Stimulated activated CD4-positive, alpha-beta T cell treated with anti-CD3 and anti-CD28 coated beads, Interleukin-4, amount 100 ng/mL, for 4 hours (primary cell): ENCODE measurements at places on chromosomes 1 and 21.

DNA sequence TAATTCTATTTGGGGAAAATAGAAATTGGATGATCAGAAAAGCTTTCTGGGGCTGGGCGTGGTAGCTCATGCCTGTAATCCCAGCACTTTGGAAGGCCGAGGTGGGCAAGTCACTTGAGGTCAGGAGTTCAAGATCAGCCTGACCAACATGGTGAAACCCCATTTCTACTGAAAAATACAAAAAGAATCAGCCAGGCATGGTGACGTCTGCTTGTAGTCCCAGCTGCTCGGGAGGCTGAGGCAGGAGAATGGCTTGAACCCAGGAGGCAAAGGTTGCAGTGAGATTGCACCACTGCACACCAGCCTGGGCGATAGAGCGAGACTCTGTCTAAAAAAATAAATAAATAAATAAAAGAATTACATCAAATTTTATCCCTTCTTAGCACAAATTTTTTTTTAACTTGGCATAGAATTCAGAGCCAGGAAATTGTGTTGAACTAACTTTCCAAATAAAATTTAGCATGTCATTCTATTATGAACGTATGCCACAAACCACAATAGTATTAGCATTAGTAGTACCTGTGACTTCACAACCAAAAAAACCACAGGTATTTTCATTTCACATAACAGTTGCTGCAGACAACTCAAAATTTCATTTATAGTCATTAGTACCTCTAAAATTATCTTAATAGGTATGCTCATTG lies 4.5 kb upstream of the ANKRD13C start:
- DNase-seq, result no peak

DNA sequence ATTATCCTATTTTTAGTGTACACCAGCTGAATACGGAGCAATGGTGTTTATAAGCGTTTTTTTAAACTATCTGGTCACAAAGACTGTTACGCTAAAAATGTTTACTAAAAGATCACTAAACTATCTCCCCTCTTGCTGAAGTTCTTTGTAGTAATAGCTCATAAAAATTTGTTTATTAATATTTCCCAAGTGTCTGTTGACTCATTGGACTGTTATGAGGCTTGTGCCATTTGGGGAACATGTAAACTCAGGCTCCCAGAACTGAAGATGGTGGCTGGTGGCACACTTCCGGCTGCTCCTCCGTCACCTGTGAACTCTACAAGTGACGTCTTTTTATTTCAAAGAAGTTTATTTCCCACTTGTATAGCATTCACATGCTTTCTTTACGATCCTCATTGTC lies 46.3 kb downstream of the AIDA start:
- DNase-seq, result no peak

- no peak for DNase-seq
These were observed 38.5 kb downstream of the HSPG2 start for GRCh38 chr1:21898326-21899200.

DNA sequence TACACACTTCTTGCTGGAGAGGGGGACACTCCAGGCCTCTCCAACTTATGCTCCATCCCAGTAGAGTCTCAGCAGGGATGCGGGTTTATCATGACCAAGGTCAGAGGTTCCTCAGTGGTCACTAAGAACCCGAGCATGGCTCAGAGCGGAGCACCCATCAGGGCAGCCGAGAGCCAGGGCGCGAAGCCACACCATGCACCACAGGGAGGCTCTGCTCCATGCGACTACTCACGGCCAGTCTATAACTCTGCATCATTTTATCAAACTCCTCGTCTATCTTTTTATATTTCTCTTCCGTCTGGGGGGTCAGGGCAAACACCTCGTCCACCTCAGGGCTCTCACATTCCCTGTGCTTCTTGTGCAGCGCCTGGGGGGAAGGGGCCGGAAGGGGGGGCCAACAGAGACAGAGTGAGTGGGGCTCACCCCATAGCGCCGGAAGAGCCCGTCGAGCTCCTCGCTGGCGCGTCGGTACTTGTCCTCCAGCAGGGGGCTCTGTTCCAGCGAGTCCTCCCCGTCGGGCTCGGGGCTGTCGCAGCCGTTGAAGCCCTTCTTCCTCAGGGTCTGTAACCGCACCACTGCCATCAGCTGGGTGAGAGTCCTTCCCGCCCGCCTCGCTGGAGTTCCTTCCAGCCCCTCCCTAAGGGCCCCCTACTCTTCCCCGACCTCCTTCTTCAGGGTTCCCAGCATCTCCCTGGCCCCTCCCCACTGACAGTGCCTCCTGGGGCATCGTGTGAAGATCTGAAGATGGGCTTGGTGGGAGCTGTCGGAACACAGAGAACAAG lies 20.0 kb downstream of the MEF2D start:
- peak; percentile 71 for DNase-seq

GRCh38 chr1:7555391-7556185 lies 215.5 kb upstream of the VAMP3 start:
- no peak for DNase-seq

- no peak for DNase-seq
These were observed 7.7 kb downstream of the PRAMEF1 start for GRCh38 chr1:12798911-12799310.

DNA sequence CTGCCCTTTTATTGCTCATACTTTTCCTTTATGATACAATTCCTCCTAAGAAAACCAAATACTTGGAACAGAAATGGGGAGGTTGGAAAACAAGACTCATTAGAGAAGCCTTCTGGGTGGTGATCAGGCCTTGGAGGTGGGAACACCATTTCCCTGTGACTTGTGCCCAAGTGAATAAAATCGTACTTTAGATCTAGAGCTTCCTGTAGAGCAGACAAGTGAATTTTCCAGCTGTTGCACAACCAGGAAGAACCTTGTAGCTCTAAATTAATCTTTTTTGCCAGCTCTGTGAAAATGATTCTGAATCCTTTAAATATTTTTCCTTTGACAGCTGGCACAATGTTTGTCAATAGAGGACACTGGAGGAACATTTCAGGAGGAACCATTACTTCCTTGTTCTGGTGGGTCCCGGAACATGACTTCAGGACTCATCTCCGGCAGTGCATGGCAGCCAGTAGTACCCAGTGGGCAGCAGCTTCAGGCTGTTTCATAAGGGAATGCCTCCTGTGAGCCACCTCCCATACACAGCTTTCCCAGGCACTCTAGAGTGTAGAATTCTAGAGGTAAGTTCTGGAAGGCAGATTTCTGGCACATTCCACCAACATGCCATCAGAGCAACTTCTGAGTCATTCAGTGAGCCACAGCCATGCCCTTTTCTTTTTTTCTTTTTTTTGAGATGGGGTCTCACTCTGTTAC lies 5.5 kb upstream of the SNAPIN start:
- DNase-seq, result no peak

DNA sequence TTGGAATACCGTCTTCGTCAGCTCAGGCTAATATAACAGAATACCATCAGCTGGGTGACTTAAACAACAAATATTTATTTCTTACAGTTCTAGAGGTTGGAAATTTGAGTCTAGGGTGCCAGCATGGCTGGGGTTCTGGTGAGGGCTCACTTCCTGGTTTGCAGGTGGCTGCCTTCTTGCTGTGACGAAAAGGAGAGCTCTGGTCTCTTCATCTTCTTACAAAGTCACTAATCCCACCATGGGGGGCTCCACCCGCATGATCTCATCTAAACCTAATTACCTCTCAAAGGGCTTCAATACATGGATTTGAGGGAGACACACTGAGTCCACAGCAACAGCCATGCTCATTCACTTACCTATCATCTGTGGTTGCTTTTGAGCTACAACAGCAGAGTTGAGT lies 78.3 kb downstream of the PSMG1 start:
- DNase-seq, result no peak

GRCh38 chr1:93960641-93961147 lies 51.5 kb upstream of the GCLM start:
- no peak for DNase-seq

DNA sequence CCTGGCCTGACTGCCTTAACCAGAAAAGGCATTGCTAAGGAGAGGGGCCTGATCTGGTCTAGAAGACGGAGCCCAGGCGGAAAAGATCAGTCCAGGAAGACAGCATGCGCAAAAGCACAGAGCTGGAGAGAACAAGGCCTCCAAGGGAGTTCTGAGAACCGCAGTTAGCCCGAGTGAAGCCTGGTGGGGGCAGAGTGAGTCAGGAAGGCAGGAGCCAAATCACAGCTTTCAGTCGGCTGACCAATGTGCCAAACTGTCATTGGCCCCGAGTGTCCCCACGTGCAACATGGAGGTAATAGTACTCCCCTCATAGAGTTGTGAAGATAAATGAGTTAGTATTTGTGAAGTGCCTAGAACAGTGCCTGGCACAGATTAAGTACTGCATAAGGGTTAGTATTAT lies 1.2 kb upstream of the TSPAN2 start:
- DNase-seq, result no peak

GRCh38 chr1:182235604-182235951 lies 156.0 kb downstream of the GLUL start:
- DNase-seq, result no peak

- DNase-seq, result no peak
These were observed 66.0 kb upstream of the SCYL3 start for GRCh38 chr1:169959686-169960085.

GRCh38 chr1:29487291-29487690 lies 251.0 kb downstream of the PTPRU start:
- no peak for DNase-seq

- no peak for DNase-seq
These were observed 155.6 kb downstream of the PLPP3 start for GRCh38 chr1:56423716-56424115.

DNA sequence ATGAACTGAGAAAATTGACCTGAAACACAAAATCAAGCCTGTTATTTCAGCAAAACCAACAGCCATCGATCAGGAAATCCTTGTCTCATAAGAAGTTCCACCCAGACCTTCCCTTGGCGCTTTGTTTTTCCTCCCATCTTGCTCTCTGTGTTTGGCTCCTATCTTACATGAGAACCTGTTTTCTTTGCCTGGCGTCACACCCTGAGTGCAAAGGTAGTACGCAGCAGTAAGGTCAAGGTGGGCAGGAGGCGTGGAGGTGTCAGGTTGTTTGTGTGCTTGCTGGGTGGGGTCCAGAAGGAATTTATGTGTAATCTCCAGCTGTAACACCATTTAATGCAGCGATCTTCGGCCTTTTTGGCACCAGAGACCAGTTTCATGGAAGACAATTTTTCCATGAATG lies 50.5 kb downstream of the C1orf21 start:
- DNase-seq, result no peak

DNA sequence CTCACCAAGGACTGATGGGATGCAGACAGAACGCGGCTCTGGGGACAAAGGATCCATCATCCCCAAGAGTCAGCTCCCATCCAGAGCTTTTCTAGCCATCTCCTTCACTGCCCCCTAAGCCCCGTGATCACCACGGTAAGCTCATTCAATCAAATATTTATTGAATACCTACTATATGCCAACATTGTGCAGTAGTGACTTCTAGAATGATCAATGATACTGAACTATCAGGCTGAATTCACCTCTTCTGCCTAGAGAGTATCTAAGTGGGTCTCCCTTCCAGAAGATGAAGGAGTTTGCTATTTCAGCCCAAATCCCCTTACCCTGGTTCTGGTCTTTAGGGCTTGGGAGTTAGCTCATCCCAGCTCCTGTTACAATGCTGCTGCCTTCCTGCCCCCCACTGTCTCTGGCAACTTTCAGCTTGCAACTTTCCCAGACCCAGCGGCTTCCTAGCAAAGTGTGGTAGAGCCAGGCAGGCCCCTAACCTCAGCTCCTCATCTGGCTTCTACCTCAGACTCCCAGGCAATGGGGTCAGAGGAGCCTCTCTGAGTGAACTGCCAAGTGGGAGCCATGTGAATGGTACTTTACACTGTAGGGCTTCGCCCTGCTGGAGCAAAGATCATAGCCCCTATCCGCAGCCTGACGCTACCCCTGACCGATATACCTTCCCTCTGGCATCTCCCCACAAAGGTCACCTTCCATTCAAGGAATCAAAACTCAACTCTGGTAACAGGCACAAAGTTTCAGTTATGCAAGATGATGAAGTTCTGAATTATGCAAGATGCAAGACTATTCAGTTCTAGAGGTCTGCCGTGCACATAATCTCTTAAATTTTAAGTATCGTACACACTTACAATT lies 20.9 kb downstream of the TMEM53 start:
- DNase-seq, result no peak

- DNase-seq, result peak; percentile 12
These were observed 59.9 kb downstream of the VANGL2 start for GRCh38 chr1:160460214-160460642.

DNA sequence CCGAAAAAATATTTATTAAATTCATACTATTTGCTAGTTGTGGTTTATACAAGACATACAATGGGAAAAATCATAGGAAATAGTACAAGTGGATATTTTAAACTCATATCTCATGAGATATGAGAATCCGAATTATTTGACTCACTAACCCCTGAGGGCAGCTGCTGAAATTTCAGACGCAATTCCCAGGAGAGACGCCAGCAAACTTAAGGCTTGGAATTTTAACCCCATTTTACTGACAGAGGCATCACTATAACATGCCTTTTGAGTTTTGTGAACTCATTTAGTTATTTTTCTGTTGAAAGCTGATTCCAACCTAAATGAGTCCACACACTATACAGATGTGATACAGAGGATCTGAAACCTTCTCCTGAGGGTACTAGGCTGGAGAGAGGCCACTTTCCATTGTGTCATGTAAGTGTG lies 5.9 kb upstream of the MROH9 start:
- DNase-seq, result no peak

DNA sequence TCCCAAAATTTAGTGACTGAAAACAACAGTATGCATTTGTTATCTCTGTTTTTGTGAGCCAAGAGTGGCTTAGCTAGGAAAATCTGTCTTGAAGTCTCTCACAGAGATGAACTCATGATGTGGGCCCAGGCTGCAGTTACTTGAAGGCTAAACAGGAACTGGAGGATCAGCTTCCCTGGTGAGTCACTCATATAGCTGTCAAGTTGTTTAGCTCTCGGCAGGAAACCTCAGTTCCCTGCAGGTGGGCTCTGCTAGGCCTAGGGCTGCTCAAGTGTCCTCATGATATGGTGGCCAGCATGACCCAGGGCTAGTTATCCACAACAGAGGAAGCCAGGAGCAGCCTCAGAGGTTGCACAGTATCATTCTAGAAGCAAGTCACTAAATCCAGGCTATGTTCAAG lies 30.2 kb upstream of the DDX59 start:
- DNase-seq, result no peak

GRCh38 chr1:30138891-30139290 lies 584.5 kb downstream of the MATN1 start:
- DNase-seq, result no peak

- no peak for DNase-seq
These were observed 100.0 kb upstream of the SLC25A33 start for GRCh38 chr1:9439074-9439761.

- no peak for DNase-seq
These were observed 13.5 kb downstream of the PDPN start for GRCh38 chr1:13597166-13597565.

DNA sequence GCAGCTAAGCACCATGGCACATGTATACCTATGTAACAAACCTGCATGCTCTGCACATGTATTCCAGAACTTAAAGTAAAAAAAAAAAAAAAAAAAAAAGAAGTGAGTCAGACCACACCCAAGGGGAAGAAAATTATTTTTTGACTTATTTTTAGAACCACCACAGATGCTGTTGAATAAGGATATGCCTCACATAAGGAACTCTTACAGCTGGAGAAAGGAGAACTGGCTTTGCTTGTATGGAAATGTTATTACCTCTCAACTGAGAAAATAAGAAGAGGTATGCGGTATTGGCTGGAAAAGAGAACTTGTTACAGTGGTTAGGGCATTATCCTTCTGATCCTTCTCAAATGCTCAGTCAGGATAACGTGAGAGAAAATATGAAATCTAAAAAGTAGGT lies 27.5 kb upstream of the FCER1A start:
- DNase-seq, result no peak

GRCh38 chr1:203680765-203681164 lies 54.1 kb downstream of the ATP2B4 start:
- no peak for DNase-seq
